ENCODE measurements at places on chromosomes 5 and 9. TPM values are rescaled to one million over a fixed set of nuclear protein-coding genes. Genes with fewer than 3 reads are reported as not detected.

Gene PCDH12
- total RNA-seq: 0.11 TPM

Gene GABRA1
- not detected for total RNA-seq

Gene GMCL2
- not detected for total RNA-seq

Gene SPOCK1
- 42.7 TPM for total RNA-seq

Gene PWWP2A
- total RNA-seq: 16.3 TPM

Gene IDNK
- total RNA-seq: 6.3 TPM

Gene CCIN
- total RNA-seq: 8.5 TPM

Gene SYNPO
- 0.50 TPM for total RNA-seq

Gene LCP2
- 0.25 TPM for total RNA-seq

Gene STPG3
- total RNA-seq: not detected

Gene GPX3
- 1.7 TPM for total RNA-seq

Gene UBLCP1
- 15.2 TPM for total RNA-seq

Measured in uterine smooth muscle cell (primary cell).